ENCODE measurements at places on chromosomes 12 and 14.

DNA sequence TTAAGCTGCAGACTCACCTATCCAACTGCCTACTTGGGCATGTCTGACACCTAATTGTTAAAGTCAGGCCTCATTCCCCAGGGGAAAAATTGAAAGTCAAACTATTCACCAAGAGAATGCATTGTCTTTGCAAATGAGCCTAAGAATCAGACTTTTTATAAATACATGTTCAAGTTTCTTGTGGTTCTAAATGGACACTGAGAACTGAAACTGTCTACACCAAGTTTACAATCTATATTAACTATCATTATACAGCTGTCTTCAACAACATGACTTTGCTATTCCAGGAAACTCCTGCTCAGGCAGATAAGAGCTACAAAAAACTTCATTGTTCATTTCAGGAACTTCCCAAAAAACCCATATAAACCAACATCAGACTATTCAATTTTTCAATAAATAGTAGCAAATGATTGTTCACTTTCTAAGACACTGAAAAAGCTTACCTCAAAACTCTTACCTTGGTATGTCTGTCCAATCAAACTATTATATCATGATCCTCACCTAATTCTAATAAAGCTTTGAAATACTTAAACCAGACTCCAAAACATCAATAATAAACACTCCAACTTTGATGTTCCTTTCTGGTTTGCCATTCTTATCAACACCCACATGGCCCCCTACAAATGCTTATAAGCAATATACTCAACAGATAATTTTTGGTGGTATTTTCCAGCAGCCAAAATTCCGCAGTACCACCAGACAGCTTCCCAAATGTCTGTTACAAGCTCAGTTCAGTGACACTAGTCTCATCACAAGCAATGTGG lies 24.2 kb downstream of the CDK17 start:
- DNase-seq: no peak

GRCh38 chr12:91902860-91903683 lies 242.6 kb downstream of the BTG1 start:
- no peak for DNase-seq

DNA sequence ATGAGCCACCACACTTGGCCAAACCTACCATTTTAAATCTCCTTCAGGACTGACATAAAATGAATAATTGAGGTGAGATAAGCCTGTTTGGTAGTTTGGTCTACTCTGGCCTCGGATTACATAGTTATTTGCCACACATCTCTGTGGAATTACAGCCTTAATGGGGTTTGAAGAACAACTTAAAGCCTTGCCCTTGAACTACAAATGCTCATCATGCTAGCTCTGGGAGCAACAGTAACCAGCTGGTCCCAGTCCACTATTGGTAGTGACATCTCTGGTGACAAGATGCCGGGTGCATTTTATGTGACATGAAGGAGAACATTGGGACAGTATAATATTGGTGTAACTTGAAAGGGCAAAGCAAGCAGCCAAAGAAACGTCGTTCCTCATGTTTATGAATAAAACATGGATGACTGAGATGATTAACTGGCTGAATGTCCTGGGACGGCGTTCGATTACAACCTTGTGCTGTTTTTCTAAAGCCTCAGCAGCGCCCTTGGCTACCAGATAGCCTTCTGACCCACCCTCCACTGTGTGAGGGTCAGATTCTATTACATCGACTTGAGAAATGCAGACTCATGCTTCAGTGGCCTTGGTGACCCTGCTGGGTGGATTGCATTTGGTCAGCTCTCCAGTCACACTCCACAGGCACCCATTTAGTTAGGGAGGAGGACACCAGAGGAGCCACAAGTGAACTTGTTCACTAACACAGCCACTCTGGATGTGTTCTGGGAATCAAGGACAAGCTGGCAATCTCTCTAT lies 41.5 kb downstream of the BEST3 start:
- no peak for DNase-seq

- peak; percentile 45 for DNase-seq
Measured at GRCh38 chr12:104858611-104859543, 99.2 kb downstream of the SLC41A2 start.

DNA sequence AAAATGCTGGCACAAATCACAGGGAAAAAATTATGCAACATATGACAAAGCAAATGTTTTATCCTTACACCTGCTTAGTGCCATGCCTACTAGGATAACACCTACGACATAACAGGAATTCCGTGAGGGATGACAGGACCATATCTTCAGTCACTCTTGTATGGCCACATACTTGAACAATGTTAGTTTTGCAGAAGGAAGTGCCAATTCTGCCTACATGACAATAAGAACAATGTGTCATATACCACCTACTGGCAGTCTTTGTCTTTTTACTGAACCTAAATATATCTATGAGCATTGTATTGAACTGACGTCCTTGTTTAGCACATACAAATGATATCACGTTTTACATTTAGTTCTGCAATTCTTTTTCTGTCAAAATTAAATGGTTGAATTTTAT lies 234.0 kb downstream of the ADAMTS20 start:
- DNase-seq: no peak

GRCh38 chr12:128914908-128915563 lies 61.8 kb downstream of the GLT1D1 start:
- DNase-seq: no peak

DNA sequence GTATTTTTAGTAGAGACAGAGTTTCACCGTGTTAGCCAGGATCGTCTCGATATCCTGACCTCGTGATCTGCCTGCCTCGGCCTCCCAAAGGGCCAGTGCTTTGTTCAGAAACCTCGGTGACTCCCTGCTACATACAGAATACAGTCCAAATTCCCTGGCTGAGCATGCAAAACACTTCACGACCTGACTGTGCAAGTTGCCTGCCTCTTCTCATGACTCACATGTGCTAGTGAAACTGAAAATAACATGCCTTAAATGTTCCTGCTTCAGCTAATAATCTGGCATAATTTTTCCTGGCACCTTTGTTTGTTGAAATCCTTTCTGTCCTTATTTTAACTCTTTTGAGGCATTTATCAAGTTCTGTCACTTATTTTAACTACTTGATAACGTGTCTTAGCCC lies 8.2 kb downstream of the DMAC2L start:
- no peak for DNase-seq

DNA sequence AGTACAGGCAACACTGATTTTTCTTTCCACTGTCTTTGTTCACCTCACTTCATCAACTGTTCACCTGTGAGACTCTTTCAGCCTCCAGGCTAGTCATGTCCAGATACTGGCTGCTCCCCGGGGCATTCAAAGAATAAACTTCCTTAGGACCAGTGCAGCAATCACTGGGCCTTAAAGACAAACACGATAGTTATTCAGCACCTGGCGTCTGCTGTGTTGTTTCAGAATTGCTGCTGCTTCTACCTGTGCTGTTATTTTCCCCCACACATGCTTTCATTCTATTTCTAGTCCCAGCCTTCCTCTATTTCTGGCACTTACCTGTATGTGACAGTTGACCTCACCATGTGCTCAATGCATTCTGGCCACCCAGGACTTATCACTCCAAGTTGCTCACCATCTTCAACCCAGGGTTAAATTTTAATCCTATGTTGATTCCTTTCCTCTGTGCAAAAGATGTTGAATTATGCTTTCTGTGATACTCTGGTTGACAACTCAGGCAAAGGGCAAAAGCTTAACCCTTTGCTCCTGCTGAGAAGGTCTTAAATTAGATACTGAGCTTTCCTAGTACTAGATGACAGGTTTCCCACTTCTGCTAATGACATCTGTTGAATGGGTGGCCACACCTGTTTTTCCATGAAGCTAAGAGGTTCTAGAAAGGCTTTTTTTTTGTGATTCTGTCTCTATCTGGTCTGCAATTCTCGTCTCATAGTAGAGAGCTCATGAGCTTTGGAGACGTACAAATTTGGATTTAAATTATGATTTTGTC lies 41.4 kb downstream of the PTPRQ start:
- DNase-seq: no peak

DNA sequence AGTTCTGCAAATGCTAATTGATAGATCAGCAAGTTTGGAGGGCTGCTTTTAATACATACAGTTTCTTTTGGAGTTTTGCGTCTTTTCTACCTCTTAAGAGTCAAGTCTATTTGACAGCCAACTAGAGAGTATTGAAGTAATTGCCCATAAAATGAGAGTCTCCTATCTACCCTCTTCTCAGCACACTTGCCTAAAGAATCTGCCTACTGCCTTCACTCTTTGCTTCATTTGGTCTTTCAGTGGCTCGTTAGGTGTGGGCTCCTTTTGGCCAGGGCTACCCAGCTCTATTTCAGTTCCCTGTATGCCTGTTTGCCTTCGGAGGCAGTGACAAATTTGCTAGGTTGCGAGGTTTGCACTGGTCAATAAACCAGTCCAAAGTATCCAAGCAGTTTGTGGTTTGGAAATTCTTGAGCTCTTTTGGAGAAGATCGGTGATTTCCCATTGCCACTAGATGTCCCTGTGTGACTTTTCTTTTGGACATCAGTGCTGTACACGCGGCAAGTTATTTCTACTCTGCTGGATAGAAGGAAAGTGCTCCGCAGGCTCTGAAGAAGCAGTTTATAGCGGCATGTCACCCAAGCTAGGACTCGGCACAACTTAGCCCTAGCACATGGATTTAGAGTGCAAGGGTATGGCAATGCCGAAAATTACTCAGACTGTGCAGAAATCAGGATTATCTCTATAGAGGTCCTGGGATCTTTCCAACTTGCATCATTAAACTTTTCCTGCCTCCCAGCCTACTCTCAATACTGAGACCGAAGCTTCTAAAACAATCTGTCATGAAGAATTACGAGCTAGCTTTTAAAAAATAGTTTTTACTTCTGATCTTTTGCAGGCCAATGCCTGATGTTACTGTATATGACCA lies 38.6 kb downstream of the MGST1 start:
- peak; percentile 29 for DNase-seq

DNA sequence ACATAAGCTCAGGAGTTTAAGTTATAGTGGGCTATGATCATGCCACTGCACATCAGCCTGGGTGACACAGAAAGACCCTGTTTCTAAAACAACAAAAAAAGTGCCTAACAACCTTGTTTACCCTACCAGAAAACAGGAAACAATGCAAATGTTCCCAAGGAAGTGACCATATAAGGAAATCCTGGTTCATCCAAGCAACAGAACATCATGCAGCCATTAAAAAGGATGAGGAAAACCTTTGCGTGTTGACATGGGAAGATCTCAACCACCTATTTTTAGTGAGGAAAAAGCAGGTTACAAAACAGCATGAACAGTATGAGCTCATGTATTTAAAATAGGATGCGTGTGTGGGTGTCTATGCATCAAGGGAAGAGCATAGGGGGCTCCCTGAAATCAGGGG lies 13.7 kb downstream of the HRK start:
- DNase-seq: no peak

GRCh38 chr14:105974902-105975301 lies 448.5 kb downstream of the TMEM121 start:
- DNase-seq: no peak

DNA sequence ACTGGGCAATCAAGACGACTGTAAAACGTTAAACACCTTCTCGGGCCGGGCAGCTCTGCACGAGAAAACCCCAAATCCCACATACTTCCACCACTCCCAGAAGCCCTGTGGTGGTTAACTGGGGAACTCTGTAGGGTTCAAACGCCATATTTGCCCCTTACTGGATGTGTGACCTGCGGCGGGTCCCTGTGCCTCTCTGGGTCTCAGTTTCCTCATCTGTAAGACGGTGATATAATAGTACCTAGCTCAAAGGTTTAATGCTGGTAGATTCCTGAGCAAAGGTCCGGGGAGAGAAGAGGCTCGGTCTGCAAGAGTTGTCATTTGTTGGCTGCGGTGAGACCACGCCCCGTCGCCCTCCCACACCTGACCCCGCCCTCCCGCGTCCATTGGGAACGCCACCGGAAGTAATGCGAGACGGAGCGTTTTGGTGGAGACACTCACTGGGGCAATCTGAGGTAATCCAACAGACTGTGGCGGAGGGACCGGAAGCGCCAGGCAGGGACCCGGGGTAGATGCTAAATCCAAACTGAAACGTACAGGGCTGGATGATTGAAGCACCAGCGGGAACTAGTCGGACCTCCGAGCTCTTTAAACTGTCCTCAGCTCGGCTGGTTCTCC lies 661 bp upstream of the OGFOD2 start:
- peak; percentile 95 for DNase-seq

- no peak for DNase-seq
Measured at GRCh38 chr12:28014196-28014595, 41.7 kb upstream of the PTHLH start.

All from kidney glomerular epithelial cell (primary cell).